ENCODE measurements at places on chromosomes 7 and 10.

DNA sequence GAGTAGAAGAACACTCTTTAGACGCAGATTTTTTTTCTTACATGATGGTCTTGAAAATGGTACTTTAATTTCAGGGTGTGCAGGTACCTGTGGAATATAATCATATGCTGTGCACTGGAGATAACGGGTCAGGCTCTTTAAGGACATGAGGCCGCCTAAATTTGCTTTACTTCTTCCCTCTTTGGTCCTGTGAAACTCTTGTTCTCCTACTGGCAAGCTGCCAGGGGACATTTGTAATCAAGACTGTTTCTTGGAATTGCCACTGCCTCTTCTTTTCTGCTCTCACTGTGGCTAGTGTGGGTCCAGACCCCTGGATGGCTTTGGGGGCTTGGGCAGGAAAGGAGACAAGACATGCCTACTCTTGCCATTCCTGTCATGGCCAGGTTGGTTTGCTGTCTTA lies 146.0 kb downstream of the SND1 start:
- no peak for DNase-seq

- no peak for DNase-seq
These were observed 53.2 kb downstream of the GCC1 start for GRCh38 chr7:127532151-127532550.

DNA sequence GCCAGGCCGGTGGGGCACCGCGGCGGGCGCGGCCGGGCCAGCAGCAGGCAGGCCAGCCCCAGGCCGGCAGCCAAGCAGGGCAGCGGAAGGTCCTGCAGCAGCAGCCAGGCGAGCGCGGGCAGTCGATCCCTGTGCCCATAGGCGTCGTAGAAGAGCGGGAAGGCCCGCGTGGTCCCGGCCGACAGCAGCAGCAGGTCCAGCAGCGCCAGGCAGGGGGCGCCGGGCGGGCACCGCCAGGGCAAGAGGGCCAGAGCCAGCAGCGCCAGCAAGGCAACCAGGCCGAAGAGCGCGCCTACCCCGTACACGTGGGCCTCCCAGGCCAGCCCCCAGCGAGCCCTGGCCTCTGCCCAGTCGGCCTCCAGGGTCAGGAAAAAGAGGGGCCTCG lies 8.4 kb upstream of the RBM28 start:
- no peak for DNase-seq

GRCh38 chr7:159026271-159027055 lies 118.2 kb downstream of the VIPR2 start:
- DNase-seq = no peak

DNA sequence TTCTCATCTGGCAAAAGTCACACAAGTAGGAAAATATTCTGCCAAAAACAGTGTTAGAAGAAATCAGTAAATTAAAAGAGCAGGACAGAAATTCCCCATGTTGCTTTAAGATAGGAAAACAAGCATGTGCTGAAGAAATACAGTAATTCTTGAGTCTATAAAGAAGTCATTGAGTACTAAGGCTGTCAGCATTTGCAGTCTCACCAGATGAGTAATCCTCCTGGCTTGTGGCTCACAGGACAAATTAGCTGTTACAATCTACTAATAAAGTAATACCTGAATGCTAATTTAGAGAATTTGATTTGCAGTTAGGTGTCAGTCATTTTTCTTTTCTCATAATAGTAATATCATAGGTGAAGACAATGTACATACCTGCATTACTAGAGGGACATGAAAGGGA lies 1158.9 kb upstream of the CELF2 start:
- no peak for DNase-seq

- DNase-seq = no peak
These were observed 141.9 kb upstream of the MKI67 start for GRCh38 chr10:128268015-128268722.

DNA sequence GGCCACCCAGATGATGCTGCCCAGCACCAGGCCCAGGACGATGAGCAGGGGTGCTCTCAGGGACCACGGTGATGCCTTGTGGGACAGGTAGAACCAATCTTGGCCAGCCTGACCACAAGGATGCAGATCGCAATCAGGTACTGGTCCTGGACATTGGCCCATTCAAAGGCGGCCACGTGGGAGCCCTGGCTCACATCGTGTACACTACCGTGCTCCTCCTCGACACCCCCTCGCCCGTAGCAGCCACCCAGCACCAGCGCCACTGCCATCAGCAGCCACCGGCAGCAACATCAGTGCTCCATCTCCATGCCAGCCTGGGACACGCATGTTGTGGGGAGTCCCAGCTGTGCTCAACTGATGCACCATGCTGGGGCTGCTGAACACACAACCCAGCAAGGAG lies 39.0 kb downstream of the AGAP6 start:
- DNase-seq = no peak

GRCh38 chr10:1451362-1451888 lies 285.9 kb downstream of the ADARB2 start:
- no peak for DNase-seq

- DNase-seq = no peak
These were observed 85.9 kb downstream of the AHR start for GRCh38 chr7:17384400-17384799.

GRCh38 chr7:30977896-30978564 lies 14.3 kb downstream of the GHRHR start:
- no peak for DNase-seq

- DNase-seq = no peak
These were observed 50.2 kb downstream of the LMBR1 start for GRCh38 chr7:156842740-156843140.
